Activated CD4-positive, alpha-beta memory T cell treated with anti-CD3 and anti-CD28 coated beads for 36 hours (primary cell): ENCODE measurements at places on chromosomes 5 and 9. TPM values are rescaled to one million over a fixed set of nuclear protein-coding genes. Genes with fewer than 3 reads are reported as not detected.

- H3K27ac ChIP-seq, result peak overlapping the region; percentile 98
- DNase-seq, result peak; percentile 78
- H3K36me3 ChIP-seq, result peaks cover 31% of the 10 kb centered on the region
- H3K27me3 ChIP-seq, result no peaks in the 10 kb centered on the region
Measured at GRCh38 chr9:130128733-130129431, 43.3 kb upstream of the NCS1 start.

The WDR55 gene
- total RNA-seq, result 30.4 TPM

- DNase-seq, result no peak
- no peak overlapping the region for H3K27ac ChIP-seq
- H3K36me3 ChIP-seq, result peaks cover 2% of the 10 kb centered on the region
Measured at GRCh38 chr9:27473111-27473529, 51.0 kb upstream of the IFNK start.

DNA sequence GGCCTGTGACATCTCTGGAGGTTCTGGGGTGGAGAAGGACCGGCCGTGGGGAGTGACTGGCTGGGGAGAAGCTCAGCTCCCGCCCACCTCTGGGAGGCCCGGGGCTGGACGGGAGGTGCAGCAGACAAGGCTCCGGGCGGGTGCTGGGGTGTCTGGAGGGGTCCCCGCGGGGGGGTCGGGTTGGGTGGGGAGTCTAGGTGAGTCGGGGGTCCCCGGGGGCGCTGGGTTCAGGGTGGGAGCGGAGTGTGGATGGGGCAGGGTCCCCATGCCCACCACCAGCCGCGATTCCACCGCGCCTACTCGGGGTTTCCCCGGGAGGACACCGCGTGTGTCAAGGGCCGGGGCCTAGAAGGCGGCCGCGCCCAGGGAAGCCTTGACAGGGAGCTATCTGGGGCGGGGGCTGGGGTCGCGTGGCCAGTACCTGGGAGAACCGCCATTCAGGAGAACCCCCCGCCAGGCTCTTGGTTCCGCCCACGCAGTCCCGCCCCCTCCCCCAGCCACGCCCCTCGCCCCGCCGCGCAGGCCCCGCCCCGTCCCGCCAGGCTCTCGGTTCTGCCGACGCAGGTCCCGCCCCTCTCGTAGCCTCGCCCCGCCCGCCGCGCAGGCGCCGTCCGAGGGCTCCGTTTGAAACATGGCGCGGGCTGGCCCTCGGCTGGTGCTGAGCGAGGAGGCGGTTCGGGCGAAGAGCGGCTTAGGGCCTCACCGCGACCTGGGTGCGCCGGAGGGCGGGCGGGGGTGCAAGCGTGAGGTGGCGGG is at the start of gene CEP72:
TSS of gene CEP72 (plus strand) at position 610 of the 756 bp plus-strand sequence. CDS start at position 632, 22 bp downstream.
- peaks cover 22% of the 10 kb centered on the region for H3K36me3 ChIP-seq
- peaks cover 6% of the 10 kb centered on the region for H3K27me3 ChIP-seq
- DNase-seq, result peak; percentile 95
- H3K4me3 ChIP-seq, result peak within 1 kb of the TSS; percentile 93
- peak within 1 kb of the TSS; percentile 63 for H3K27ac ChIP-seq

DNA sequence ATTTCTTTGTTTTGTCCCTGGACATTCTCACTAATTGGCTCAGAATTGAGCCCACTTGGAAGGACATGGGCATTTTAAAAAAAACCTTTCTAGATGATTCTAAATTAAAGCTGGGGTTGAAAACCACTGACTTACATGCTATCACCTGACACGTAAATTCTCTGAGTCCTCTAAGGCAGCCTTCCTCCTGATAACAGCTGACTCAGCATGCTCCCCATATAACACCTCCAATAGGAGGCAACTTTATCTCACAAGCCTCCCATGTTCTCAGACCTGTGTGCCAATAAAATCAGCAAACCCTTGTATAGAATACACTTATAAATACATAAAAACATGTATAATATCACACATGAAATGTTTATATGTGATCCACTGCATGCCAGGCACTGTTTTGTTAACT is 49.2 kb upstream of the AGXT2 start:
- H3K4me1 ChIP-seq, result no peaks in the 10 kb centered on the region
- no peak overlapping the region for H3K4me3 ChIP-seq
- no peak for DNase-seq
- no peak overlapping the region for H3K27ac ChIP-seq
- peaks cover 12% of the 10 kb centered on the region for H3K27me3 ChIP-seq

DNA sequence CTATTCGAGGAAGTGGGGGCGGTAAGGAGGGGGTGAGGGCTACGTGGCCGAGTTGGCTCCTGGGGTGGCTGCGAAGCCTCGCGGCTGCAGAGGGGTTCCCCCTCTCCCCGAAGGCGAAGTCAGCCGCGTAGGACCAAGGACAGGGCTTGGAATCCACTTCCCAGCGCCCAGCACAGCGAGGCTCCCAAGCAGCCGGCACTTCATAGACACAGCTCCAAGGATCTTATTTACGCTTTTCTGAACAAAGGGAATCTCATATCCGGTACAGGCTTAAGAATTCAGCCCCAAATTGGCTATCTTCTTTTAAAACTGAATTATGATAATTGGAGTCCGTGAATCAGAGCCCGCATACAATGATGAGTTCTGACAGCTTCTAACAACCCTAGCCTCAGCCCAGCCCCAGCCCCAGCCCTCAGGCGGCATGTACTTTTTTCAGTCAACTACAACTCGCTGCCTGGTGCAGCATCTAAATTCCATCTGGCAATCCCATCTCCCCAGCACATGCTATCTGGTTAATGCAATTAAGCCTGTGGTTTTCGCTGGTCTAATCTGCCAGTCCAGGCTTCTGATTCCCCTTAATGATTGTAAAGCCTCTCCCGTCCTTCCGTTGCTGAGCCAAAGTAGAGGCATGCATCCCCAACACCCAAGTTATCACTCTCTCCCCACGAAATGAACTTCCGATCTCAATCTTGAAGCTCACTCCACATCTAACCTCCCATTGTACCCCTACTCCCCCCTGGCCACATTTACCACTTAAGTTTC is 1.0 kb downstream of the ELAVL2 start:
- H3K27me3 ChIP-seq, result peaks cover 52% of the 10 kb centered on the region
- no peak overlapping the region for H3K27ac ChIP-seq
- no peak overlapping the region for H3K4me3 ChIP-seq

DNA sequence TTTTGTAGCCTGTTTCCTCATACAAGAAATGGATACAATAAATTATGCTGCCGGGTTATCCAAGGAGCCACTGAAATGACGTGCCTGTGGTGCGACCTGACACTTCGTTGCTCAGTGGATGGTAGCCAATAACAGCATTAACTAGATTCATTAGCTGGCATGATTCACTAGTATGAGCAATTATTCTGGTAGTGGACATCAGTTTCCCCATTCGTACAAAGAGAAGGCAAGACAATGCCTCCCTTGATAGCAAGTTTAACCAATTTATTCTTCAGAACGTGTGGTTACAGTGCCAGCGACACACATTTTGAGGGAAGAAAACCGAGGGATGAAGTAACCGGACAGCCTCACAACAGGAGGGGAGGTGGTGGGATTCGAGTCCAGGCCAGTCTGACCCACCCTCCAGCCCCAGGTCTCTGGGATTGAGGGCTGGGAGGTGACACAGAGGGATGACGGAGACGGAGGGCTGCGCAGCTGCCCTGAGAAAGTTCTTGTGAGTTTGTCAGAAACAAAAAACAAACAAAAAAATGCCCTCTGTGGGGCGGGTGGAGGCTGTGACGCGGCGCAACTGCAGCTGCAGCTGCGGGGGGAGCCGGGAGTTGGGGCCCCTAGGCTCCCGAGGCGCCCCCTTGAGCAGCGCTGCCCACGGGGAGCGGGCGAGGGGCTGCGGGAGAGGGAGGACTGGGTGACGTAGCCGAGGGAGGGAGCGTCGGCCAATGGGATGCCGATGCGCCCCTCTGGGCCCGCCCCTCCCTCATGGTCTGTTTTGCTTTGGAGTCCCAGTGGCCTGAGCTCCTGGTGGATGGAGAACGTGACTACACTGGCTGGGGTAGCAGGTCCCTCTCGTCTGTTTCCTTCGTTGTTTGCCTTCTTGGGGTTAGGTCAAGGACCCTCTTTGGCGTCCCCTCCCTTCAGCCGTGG is 10.9 kb downstream of the LHX2 start:
- no peaks in the 10 kb centered on the region for H3K36me3 ChIP-seq
- peaks cover 10% of the 10 kb centered on the region for H3K4me1 ChIP-seq
- no peak overlapping the region for H3K4me3 ChIP-seq
- DNase-seq, result no peak

DNA sequence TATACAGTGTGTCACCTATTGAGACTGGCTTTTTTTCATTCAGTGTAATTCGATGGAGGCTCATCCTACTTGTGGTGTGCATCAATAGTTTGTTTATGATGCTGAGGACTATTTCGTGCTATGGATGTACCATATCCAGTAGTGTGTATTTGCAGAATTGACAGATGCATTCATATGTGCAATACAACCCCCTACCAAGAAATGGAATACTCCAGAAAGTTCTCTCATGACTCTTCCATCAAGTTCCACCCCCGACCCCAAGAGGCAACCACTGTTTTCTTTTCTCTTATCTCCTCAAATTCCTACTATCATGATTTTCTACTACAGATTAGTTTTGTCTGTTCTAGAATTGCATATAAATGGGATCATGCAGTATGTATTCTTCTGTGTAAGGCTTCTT is 21.9 kb downstream of the FBXO10 start:
- H3K27ac ChIP-seq, result no peak overlapping the region
- H3K36me3 ChIP-seq, result no peaks in the 10 kb centered on the region
- DNase-seq, result no peak

DNA sequence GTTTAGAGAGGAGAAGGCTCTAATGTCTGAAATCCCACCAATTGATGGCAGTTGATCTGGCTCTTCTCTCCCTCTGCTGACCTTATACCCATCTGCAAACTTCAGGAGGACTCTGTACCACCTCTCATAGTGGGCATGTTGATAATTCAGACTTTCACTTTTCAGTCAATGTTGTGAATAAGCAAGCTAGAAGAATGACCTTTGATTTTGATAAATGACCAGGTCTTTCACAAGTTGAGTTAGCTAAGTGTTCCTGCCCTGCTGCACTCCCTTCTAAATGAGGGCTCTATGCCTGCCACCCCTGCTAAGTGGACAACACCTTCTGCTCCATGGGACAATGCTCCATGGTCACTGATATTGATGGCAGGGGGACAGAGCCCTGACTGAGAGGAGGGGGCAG is 74.7 kb downstream of the SPRY4 start:
- no peaks in the 10 kb centered on the region for H3K27me3 ChIP-seq
- no peak overlapping the region for H3K4me3 ChIP-seq
- no peaks in the 10 kb centered on the region for H3K4me1 ChIP-seq
- H3K36me3 ChIP-seq, result no peaks in the 10 kb centered on the region

DNA sequence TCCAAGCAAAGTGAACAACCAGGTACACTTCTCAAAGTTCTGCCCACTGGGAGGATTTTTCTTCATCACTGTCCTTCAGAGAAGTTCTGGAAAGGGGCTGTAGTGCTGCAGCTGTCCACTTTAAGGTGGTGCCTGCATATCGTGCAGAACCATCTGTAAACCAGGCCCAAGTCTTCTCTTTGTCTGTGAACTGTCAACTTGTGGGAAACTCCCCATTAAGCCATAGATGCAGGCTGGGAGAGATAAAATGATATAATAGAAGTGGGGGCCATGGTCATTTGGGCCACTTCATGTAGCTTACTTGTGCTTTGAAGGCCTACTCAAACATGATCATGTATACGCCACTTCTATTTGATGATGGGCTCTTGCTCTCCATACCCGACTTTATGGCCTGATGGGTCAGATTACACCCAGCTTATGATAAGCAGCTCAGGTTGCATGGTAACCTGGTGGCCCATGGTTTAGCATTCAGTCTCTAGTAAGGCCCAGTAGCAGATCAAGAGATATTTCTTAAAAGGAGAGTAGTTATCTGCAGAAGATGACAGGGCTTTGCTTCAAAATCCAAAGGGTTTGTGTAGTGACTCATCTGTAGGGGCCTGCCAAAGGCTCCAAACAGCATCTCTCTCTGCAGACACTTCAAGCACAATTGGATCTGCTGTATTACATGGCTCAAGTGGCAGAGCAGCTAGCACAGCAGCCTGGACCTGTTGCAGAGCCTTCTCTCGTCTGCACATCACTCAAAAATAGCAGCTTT is 15.7 kb upstream of the BTF3 start:
- peaks cover 22% of the 10 kb centered on the region for H3K27me3 ChIP-seq
- no peaks in the 10 kb centered on the region for H3K4me1 ChIP-seq
- no peak for DNase-seq

GRCh38 chr5:32434221-32434620 is 10.3 kb downstream of the ZFR start:
- H3K27ac ChIP-seq, result no peak overlapping the region
- no peak for DNase-seq
- H3K27me3 ChIP-seq, result no peaks in the 10 kb centered on the region

DNA sequence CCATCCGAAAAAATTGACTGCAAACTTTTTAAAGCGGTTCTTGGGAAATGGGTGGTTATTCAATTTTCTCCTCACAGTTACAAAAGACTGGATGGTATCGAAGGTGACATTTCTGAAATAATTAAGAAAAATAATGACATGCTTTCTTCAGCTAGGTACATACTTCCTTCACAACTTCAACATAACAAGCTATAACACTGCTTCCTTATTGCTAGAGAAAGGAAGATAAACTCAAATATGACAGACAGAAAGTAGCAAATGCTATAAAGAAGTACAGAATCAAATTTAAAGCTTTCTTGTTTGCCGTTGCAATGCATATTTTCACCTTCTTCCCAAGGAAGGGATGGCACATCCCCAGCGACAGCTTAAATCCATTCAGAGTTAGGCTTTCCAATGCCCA is 93.5 kb upstream of the EFNA5 start:
- H3K36me3 ChIP-seq, result no peaks in the 10 kb centered on the region
- H3K27ac ChIP-seq, result no peak overlapping the region
- no peak overlapping the region for H3K4me3 ChIP-seq

The TRAF2 gene
- total RNA-seq, result 41.4 TPM

DNA sequence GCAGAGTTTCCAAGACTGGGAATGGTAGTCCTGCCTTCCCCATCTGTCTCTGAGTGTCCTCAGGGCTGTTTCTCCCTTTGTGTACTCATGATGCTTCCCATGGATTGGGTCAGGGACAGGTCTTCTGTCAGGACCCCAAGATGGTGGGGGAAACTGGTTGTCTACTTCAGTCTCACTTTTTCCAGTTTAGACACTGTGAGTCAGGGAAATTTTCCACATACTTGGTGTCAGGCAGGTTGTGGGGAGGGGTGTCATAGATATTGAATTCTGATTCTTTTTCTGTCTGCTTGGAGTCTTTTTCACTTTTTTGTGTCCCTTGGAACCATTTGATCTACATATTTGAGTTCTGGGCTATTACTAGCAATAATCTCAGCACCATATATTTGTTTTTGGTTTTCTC is 10.3 kb downstream of the POLK start:
- H3K4me1 ChIP-seq, result peaks cover 72% of the 10 kb centered on the region
- H3K27me3 ChIP-seq, result no peaks in the 10 kb centered on the region
- H3K27ac ChIP-seq, result peak overlapping the region; percentile 51
- peaks cover 33% of the 10 kb centered on the region for H3K36me3 ChIP-seq
- no peak overlapping the region for H3K4me3 ChIP-seq

The CTXN3 gene
- total RNA-seq, result not detected
